Cerebellar cortex (tissue), 1 donor: ENCODE measurements at places on chromosomes 6 and 20.

- DNase-seq = peak; percentile 89
Measured at GRCh38 chr20:62310757-62311121, 7.9 kb downstream of the ADRM1 start.

GRCh38 chr6:33000055-33000454, 9.3 kb downstream of the HLA-DOA start:
- DNase-seq = peak; percentile 54

- no peak for DNase-seq
Measured at GRCh38 chr6:157516319-157517026, 135.5 kb downstream of the ZDHHC14 start.

DNA sequence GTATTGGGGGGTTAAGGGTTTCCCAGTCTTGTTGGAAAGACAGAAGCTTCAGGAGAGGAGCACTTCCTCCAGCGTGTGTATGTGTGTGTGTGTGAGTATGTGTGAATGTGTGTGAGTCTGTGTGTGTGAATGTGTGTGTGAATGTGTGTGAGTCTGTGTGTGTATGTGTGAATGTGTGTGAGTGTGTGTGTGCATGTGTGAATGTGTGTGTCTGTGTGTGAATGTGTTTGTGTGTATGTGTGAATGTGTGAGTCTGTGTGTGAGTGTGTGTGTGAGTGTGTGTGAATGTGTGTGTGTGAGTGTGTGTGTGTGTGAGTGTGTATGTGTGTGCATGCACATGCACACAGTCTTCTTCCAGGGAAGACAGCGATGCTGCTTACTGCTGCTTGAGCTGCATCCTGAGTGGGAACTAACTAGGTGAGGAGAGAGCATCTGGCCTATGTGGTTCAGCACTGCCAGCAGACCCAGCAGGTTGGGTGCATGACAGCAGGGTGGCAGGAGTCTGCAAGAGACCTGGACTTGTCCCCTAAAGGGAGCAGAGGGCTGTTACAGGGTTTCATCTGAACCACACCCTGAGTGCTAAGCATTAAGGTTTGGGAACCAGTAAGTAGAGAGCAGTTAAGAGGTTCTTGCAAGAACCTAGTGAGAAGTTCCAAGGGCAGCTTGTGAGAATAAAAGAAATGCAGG, 22.7 kb upstream of the CCND3 start:
- DNase-seq = no peak

DNA sequence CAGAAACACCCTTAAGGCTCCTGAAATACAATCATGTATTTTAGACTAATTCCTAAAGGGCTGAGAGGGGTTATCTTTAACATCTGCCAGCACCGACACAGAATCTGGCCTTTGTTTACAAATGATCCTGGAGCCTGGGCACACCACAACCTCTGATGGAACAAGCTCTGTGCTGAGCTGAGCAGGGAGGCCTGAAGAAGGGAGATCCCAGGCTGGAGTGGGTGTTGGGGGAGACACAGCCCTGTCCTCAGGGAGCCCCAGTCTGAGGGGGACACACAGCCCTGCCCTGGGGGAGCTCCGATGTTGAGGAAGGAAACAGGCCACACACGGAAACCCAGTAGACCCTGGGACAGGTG, 130.5 kb downstream of the VEGFA start:
- no peak for DNase-seq

GRCh38 chr20:35468671-35469334, 13.4 kb downstream of the CEP250 start:
- DNase-seq = no peak

DNA sequence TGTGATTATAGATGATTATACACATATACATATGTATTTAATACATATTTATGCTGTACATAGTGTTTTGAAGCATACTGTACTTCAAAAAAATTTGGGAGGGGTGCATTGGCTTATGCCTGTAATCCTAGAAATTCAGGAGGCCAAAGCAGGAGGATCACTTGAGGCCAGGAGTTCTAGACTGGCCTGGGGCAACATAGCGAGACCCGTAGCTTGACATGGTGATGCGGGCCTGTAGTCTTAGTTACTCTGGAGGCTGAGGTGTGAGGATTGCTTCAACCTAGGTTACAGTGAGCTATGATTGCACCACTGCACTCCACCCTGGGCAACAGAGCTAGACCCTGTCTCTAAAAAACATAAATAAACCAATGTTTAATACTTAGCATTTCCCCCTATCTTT, 1.6 kb upstream of the FAM110A start:
- no peak for DNase-seq

DNA sequence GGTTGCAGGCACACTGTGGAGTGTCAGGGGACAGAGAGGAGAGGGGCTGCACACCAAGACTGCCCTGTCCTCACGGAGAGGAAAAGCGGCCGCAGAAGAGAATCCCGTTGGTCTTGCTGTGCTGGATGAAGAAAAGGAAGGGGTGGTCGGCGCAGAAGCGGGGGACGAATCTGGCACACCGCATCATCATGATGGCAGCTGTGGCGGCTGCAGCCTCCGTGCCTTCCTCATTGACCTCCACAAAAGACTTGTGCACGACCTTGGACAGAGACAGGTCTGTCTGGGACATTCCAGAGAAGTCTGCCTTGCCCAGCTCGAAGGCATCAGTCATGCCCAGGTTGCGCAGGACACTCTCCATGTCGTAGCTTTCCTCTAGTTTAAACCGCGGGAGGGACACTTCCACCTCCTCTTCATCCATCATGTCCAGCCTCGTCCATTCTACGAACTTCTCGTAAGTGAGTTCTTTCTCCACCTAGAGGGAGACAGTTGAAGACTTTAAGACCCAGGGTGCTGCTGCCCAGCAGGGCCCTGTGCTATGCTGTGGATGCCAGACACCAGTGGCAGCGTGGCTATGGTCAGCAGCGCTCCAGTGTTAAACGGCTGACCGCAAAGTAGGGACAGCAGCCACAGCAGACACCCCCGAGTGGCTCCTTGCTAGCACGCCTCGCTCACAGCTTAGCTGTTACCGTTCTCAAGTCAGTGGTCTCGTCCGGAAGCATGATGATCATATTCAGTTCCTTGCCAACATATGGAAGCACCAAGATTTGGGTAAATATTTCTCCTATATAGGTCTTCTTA, 22.9 kb downstream of the SERPINB6 start:
- DNase-seq = no peak
